ENCODE measurements at places on chromosomes 5 and 9.

DNA sequence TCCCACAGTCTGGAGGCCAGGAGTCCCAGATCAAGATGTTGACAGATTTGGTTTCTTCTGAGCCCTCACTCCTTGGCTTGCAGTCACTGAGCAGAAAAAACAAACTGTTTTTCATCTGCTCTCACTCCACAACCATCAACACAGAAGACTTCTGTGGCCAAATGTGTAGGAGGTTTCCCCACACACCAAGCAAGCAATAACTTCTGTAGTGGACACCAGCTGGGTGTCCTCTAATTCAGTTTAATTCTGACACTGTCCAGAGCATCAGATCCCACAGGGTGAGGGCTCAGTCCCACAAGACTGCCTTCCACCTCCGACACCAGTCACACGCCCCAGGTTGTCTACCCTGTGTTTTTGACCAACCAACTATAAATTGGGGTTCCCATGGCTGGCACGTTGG, 209.9 kb downstream of the AOPEP start:
- no peak for DNase-seq

DNA sequence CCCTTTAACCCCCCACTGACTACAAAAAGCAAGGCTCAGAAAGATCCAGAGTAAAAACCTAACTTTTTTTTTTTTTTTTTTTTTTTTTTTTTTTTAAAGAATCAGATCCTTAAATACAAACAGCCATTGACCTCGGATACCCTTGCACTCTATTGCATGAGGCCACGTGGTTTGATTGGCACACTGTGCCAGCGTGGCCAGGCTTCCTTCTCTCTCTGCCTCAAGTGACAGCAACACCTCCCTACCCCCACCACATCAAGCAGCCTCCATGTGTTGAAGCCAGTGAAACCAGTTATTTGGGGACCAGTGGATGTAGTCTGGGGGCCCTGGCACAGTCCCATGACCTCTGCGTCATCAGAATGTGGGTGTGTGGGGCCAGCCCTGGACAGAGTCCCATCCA, 71.4 kb downstream of the OTULIN start:
- DNase-seq: no peak

- no peak for DNase-seq
These were observed 110.3 kb upstream of the PTCH1 start for GRCh38 chr9:95626885-95627558.

DNA sequence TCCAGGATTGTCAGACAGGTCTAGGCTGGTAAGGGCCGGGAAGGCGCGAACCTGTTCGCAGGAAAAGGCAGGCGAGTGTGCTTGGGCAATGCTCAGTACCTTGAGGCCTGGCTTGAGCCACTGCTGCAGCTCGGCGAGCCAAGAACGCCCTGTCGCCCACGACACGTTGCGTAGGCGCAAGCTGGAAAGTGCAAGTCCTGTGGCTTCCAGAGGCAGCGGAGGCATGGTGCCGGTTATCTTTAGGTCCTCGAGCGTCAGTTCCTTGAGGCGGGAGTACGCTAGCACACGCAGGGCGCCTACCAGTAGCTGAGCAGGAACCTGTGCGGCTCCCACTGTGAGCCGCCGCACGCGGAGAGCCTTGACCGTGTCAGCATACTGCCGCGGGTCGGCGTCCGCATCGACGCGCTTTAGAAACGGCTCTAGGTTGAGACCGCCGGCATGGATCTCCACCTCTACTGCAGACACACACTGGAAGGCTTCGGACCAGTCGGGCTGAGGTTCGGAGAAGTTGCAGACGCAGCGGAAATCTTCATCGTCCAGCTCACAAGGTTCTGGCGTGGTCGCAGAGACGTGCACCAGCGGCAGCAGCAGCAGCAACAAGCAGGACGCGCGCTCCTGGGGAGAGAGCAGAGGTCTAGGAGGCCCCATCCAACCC, 482 bp downstream of the CD14 start:
- no peak for DNase-seq

DNA sequence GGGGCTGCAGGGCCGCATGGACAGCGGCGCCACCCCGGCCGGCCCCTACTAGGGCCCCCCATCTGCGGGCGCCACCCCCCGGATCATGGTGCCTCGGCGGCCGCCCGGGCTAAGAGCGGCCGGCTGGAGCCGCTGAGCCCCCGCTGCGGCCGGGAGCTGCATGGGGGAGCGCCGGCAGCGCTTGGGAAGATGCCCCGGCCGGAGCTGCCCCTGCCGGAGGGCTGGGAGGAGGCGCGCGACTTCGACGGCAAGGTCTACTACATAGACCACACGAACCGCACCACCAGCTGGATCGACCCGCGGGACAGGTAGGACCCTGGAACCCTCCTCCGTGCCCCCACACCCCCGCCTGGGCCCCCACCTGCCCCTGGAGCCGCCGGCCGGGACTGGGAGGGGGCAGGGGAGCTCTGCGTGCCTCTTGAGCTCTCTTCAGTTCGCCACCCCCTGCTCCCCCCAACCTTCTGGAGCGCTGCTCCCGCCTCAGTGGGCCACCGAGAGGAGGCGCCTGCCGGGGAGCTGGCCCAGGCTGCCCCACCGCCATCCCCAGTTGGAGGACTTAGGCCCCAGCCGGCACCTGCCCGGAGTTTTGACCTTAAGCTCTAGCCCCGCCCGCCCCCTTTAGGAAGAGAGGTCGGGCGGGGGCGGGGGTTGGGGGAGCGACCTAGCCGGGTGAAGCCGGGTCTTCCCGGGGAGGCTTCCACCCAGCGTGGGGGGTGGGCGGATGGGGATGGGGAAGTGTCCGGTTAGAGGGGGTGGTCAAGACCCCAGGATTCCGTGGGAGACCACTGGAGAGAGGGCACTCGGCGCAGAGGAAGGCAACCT, 730 bp downstream of the WWC1 start:
- DNase-seq: no peak

GRCh38 chr9:137031904-137032640, at the start of gene FUT7:
Gene FUT7 (minus strand): TSS chr9:137032088. CDS start chr9:137031991, 97 bp downstream.
- no peak for DNase-seq

DNA sequence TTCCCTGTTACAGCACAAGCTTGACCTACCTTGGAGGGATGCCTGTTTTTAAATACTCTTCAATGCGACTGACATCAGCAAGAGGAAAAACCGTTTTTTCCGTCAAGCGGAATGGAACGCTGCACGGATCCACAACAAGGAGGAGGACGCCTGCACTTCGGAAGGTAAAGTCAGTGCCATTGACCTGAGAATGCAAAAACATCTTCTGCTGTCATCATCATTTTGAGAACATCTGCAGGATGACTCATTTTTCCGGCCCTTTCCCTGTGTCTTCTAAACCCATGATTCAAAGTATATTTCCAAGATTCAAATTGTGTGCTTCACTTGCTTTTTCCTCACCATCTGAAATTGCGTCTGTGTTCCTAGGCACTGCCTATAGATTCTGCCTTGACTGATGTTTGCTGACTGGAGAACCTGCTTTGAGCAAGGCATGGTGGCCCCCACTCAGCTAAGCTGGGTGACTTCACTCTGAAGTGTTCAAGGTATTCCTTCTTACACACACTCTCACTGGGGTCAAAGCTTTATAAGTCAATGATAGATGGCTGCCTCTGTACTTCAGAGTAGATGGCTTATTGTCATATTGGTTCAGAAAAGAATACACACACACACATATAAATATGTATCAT, 78.1 kb downstream of the CEMIP2 start:
- no peak for DNase-seq

DNA sequence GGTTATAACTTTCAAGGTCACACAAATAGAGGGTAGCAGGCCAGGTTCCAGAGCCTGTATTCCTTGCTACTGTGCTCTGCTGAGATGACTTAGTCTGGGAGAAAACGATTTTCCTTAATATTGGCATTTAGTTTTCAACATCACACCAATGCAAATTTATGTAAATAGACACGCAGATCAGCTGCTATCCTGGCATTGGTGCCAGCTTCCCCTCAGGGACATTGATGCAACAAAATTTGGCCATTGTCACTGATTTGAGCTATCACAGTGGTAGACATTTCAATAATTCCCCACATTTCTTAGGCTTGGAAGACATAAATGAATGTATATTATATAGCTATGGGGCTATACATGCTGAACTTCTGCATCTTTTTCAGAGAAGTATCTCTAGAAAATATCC, 71.6 kb upstream of the ASTN2 start:
- DNase-seq: no peak

GRCh38 chr5:83072966-83073365, 4.2 kb downstream of the TMEM167A start:
- no peak for DNase-seq

GRCh38 chr5:112418659-112419163, 366 bp downstream of the EPB41L4A start:
- DNase-seq: no peak

DNA sequence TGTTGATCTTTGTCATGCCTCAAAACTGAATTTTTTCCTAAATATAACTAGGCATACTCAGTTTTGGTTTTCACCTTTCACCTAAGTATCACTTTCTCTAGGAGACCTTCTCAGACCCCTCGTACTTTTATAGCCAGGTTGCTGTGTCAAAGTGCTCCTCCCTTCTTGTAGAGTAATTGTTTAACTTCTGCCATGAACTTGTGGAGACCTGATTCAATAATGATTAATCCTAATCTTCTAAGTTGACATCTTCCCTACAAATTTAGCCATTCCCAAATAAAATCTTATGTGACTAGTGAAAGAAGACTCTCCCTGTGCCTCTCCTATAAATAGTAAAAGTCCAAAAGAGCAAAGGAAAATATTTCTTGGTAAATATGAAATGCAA, 159.8 kb downstream of the SPATA31D1 start:
- no peak for DNase-seq

- no peak for DNase-seq
These were observed 24.6 kb upstream of the IFNK start for GRCh38 chr9:27499451-27499850.

GRCh38 chr5:159907689-159908590, 8.3 kb upstream of the ADRA1B start:
- no peak for DNase-seq

DNA sequence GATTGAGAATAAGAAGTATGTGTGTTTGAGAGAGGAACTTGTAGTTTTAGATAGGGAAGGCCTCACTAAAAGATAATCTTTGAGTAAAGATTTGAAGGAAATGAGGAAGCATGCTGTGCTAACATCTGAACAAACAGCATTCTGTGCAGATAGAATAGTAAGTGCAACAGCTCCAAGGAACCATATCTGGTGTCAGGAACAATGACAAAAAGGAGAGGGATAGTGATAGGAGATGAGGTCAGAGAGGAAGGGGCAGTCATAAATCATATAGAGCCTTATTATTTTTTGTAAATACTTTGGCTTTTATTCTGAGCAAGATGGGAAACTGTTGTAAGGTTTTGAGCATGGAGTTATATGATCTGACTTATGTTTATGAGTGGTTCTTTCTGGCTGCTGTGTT, 3.8 kb downstream of the MRPL22 start:
- DNase-seq: no peak

DNA sequence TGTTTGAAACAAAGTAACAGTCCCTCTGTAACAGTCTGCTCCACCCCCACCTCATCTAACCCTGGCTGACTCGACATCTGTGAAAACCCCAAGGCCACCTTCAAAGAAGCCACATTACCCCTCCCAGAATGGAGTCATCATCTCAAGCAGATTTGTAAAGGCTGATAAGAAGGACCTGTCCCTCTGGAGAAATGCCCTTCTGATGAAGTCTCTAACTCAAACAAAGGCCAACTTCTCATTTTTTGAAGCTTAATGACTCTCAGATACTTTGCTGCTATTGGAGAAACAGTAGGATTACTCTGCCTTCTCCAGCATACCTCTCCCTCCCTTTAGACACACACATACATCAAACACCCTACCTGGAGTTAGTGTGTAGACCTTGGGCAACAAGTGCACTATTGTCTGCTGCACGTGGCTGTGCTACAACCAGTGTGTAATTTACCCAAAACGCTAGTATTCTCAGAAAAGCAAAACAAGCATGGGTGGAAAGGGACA, 5.3 kb upstream of the SUSD1 start:
- no peak for DNase-seq

DNA sequence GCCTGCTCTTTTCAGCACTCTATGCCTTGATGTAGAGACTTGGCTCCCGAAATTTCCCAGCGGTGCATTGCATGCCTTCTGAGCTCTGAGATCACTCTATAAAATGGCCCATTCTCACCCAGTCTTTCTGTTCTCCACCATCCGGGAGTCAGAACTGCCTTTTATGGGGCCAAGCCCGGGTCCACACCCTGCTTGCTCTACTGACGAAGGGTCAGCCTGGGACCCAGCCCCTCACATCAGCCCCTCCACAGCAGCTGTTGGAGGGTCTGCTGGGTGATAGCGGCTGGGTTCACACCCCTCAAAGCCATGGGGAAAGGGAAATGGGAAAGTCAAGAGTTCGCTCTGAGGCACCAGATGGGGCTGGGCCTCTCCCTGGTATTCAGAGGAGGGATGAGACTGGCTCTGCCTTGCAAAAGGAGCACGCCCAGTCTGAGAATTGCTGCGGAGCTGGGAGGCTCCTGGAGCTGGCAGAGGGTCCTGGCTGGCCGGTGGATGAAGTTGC, 66.0 kb upstream of the ORM1 start:
- no peak for DNase-seq

DNA sequence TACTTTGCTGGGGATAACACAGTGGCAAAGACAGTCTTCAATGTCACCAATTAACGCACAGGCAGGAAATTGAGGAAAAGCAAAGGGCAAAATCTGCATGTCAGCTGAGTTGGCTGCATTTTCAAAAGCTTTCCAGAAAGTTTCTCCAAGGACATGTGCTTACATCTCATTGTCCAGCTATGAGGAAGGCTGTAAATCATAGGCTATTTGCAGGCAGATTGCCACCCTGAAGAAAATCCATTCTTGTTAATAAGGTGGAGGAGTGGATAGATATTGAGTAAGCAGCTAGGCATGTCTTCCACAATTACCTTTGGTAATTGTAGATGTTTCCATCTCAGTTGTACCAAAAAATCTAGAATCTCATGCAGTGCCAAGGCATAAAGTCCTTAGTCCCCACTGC, 278.0 kb upstream of the NUDT12 start:
- no peak for DNase-seq

DNA sequence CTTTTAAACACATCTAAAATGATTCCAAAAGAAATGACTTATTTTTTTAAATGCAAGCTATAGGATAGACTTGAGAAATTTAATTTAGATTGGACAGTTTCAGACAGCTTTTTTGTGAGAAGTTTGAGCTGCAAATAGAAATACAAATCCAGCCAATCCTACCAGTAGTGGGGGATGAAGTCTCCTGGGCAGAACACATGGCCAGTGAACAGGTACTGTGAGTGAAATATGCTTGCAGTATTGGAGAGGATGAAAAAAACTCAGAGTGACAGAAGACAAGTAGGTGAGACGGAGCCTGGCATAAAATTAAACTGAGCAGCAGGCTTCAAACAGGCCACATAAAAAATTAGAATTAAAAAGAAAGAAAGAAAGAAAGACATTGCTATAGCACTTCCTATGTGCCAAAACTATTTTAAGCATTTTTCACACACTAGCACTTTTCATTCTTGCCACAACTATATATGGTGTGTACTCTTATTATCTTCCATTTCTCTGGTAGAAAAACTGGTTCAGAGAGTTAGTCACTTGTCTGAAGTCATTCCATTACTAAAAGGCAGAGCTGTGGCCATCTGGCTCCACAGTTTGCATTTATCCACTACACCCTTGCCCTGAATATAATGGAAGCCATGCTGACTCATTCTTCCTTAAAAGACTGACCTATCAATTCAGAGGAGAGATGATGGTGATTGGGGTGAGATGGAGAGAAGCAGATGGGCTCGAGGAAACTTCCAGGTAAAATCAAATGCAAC, 310.2 kb upstream of the CTNND2 start:
- DNase-seq: no peak
